Spinal cord (tissue), 10 donors: ENCODE measurements at places on chromosomes 3 and 15. TPM values are rescaled to one million over a fixed set of nuclear protein-coding genes. Genes with fewer than 3 reads are reported as not detected.

DNA sequence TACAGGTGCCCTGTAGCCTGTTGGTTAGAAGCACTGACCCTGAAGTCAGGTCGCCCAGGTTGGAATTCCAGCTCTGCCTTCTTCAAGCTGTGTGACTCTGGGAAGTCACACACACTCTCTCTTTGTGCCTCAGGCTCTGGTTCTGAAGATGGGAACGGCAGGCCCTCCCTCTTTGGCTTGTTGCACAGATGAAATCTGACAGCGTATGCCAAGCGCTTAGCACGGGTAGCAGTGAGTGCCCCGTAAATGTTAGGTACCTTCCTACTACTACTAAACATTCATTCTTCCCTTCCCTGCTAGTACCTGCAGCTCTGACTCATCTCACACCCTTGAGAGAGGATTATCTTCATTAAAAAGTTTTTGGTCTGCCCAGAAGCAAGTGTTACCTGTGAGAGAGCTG, 139.0 kb downstream of the PGPEP1L start:
- H3K36me3 ChIP-seq, result no peaks in the 10 kb centered on the region
- H3K27me3 ChIP-seq, result no peaks in the 10 kb centered on the region
- DNase-seq, result no peak
- H3K27ac ChIP-seq, result no peak overlapping the region
- peaks cover 14% of the 10 kb centered on the region for H3K4me1 ChIP-seq

The OR4F15 gene
- total RNA-seq, result not detected

GRCh38 chr15:27844018-27844666, 255.0 kb downstream of the OCA2 start:
- peaks cover 4% of the 10 kb centered on the region for H3K4me1 ChIP-seq
- no peak for DNase-seq
- H3K36me3 ChIP-seq, result no peaks in the 10 kb centered on the region
- no peak overlapping the region for H3K4me3 ChIP-seq

DNA sequence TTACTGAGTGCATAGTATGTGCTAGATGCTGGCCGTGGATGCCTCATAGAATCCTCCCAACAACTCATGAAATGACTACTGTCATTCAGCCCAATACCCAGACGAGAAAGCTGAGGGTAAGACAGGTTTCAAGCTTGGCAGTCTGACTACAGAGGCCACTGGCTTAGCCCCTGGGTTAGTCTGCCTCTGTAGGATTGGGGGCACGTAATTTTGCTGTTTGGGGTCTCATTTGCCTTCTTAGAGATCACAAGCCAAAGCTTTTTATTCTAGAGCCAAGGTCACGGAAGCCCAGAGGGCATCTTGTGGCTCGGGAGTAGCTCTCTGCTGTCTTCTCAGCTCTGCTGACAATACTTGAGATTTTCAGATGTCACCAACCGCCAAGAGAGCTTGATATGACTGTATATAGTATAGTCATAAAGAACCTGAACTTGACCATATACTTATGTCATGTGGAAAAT, 1.0 kb upstream of the CCR5 start:
- no peaks in the 10 kb centered on the region for H3K27me3 ChIP-seq
- H3K27ac ChIP-seq, result no peak overlapping the region
- H3K4me1 ChIP-seq, result no peaks in the 10 kb centered on the region
- H3K4me3 ChIP-seq, result no peak overlapping the region

GRCh38 chr15:87707566-87708130, 548.9 kb downstream of the NTRK3 start:
- peaks cover 6% of the 10 kb centered on the region for H3K4me1 ChIP-seq
- H3K36me3 ChIP-seq, result no peaks in the 10 kb centered on the region
- no peaks in the 10 kb centered on the region for H3K27me3 ChIP-seq
- H3K27ac ChIP-seq, result no peak overlapping the region

- no peaks in the 10 kb centered on the region for H3K36me3 ChIP-seq
- no peaks in the 10 kb centered on the region for H3K4me1 ChIP-seq
- H3K27me3 ChIP-seq, result no peaks in the 10 kb centered on the region
- no peak overlapping the region for H3K27ac ChIP-seq
- H3K4me3 ChIP-seq, result no peak overlapping the region
These were observed 183.0 kb downstream of the ABHD5 start for GRCh38 chr3:43873723-43874122.
